Hypothalamus (tissue), 51 donors: ENCODE measurements at places on chromosomes 4 and X.

GRCh38 chr4:69830560-69831269, 29.2 kb downstream of the SULT1E1 start:
- DNase-seq: no peak

GRCh38 chrX:138378876-138379275, 332.6 kb downstream of the FGF13 start:
- DNase-seq: no peak

GRCh38 chr4:37675587-37676290, 10.4 kb downstream of the RELL1 start:
- no peak for DNase-seq

DNA sequence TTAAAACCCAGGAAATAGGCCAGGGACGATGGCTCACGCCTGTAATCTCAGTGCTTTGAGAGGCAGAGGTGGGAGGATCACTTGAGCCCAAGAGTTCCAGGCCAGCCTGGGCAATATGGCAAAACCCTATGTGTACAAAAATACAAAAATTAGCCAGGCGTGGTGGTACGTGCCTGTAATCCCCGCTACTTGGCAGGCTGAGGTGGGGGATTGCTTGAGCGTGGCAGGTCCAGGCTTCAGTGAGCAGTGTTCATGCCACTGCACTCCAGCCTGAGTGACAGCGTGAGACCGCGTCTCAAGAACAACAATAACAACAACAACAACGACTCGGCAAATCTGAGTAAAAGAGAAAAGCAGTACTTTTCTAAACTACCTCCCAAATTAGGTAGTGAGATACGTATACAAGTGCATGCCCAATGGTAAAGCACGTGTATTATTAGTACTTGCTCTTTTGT, 13.0 kb upstream of the NDUFC1 start:
- no peak for DNase-seq

GRCh38 chr4:6714954-6715353, 1.0 kb upstream of the BLOC1S4 start:
- no peak for DNase-seq

- no peak for DNase-seq
Observed at GRCh38 chr4:80931631-80932081, 98.9 kb upstream of the BMP3 start.
